ENCODE measurements at places on chromosomes 3 and 15. TPM values are rescaled to one million over a fixed set of nuclear protein-coding genes. Genes with fewer than 3 reads are reported as not detected.

LDHAL6B gene
- 0.23 TPM for polyA plus RNA-seq

DNA sequence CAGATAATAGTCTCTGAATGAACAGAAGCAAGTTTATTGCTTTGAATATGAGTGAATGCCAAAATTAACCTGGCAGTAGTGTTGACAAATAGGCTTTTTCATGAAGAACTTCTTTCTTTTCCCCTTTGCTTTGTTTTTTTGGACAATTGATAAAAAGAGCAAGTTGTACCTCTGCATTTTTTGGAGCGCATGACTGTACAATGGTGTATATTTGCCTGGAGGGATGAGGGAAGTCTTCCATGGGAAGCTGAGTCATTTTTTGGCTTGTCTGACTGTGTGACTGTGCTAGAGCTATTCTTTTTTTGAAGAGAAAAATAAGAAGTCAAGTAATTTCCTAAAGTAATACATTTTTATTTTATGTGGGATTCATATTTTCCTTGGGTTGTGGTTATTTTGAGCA is 186.9 kb downstream of the KLHL25 start:
- no peak for DNase-seq

IL20RB gene
- polyA plus RNA-seq: 0.85 TPM

DNA sequence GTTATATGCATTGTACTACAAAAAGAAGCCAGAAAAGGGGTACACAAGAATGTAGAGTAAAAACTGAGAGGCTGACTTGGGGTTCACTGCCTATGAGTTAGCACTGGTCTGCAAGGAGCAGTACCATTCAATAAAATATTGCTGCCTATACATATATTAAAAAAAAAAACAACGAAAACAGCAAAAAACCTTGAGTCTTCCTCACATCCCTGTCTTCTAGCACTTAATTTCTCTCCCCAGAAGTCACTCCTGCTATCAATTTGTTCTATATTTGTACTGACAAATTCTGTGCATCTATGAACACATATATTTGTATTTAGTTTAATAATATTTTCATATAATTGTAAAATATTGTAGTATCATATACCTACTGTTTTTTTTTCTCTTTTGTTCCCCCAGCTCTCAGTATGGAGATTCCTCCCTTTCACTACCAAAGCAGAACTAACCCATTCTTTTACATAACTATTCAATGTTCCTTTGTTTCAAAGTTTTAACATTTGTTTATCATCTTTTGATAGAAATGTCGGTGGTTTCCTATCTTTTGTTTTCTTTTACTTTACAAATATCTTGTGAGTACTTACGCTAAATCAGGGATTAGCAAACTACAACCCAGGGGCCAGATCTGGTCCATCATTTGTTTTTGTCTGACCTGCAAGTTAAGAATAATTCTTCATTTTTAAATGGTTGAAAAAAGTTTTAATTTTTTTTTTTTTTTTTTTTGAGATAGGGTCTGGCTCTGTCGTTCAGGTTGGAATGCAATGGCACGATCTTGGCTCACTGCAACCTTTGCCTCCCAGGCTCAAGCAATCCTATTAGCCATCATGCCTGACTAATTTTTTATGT is 14.8 kb upstream of the FEM1B start:
- DNase-seq: no peak

DNA sequence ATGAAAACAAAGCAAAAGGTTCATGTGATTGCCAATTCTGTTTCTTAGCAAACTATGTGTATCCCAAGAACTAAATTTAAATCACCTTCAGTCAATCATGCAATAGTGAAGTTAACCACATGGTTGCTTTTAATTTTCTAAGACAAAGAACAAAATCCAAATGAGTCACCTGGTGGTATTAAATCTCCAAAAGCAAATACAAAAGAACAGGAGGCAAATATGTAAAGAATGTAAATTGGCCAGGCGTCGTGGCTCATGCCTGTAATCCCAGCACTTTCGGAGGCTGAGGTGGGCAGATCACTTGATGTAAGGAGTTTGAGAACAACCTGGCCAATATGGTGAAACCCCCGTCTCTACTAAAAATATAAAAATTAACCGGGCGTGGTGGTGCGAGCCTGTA is 54.2 kb upstream of the PIK3R4 start:
- DNase-seq: no peak
